ENCODE measurements at places on chromosomes 7 and 10.

- DNase-seq: peak; percentile 25
These were observed 16.3 kb downstream of the TCF7L2 start for GRCh38 chr10:112966194-112966855.

DNA sequence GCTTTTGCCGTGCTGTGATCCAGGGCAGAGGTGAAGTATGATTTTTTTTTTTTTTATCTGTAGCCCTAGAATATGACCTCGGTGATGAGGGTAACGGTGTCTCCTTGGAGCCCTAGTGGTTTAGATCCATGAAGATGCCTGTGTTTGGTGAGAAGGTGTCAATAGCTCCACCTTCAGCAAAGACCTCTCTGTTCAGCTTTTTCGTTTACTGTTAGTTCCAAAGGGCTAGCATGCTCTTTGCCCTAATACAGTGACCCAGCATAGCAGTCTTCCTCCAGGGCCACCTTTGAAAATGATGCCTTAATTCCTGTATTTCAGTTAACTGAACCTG, 746 bp upstream of the MRPS16 start:
- DNase-seq: no peak

DNA sequence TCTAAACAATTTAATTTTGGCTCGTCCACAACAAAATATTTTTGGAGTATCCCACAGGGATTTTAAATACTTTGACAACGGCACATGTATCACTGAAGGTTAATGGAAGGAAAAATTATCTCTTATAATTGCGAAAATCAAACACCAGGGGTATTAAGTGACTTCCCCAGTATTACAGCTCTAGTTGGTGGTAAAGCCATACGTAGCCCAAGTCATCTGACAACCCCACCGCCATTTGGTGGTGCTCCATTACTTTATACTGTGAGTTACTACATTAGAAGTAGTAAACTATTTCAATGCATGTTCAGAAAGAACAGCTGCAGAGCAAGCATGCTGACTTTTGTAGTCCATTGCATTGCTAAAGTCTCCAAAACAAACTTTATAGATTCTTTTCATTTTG, 179.7 kb downstream of the HGF start:
- DNase-seq: no peak

- DNase-seq: no peak
These were observed 305.8 kb upstream of the KCND2 start for GRCh38 chr7:119967221-119967620.

DNA sequence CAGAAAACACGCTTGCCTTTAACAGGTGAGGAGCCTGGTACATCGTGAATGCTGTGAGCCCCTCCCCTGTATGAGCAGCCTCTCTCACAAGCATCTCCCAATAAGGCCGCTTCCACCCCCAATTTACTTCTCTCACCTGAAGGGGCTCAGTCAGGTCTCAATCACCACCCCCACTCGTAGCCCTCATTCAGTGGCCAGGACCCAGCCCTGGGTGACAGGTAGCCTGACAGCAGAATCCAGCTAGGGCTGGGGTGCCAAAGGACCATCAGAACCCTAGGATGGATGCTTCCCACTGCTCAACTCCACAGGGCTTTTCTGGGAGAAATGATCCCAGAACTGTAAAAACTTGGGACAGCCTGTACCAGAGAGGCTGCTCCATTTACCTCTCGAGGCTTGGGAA, 6.4 kb upstream of the NDST2 start:
- no peak for DNase-seq

GRCh38 chr10:27701938-27702537, 43.6 kb downstream of the MKX start:
- no peak for DNase-seq

DNA sequence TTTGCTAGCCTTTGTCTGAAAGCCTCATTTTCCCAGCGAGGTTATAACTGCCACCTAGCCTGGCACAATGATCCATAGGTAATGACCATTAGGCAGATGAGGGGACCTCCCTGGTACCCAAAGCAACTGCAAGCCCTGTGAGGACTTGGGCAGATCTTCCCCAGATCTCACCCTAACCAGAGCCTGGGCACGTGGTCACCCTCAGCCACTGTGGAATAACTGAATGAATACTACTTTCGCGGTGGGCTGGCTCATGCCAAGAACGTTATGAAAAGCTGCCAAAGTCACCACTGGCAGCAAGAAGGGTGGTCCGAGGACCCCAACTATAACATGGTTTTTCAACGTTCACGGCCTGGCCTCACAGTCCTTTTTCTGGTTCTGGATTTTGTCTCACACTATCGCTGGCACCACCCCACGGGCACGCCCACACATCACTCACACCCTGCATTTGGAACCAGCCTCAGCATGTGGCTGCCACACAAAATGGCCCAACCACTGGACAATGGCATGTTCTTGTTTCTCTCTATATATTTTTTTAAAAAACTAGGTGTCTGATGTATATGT, 3.4 kb downstream of the PRKAG2 start:
- no peak for DNase-seq

GRCh38 chr7:66344166-66344565, 139.0 kb downstream of the TPST1 start:
- no peak for DNase-seq

DNA sequence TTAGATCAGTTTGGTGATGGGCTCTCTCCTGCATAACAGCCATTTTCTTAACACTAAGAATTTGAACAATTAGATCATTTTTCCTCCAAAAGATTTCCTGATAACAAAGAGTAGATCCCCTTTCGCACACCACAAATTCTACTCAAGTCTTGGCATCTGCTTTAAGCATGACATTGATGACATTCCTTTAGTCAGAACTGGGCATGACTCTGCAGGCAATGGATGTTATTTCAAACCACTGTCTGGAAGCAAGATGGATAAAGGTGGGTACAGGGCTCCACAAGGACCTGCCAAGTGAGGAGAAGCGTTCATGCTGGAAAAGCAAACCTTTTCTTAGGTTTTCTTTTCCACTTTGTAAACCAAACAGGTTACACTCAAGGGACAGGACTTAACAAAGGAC, 123.5 kb downstream of the GLCCI1 start:
- DNase-seq: no peak

- no peak for DNase-seq
These were observed 14.9 kb downstream of the SLC25A28 start for GRCh38 chr10:99605351-99605750.

DNA sequence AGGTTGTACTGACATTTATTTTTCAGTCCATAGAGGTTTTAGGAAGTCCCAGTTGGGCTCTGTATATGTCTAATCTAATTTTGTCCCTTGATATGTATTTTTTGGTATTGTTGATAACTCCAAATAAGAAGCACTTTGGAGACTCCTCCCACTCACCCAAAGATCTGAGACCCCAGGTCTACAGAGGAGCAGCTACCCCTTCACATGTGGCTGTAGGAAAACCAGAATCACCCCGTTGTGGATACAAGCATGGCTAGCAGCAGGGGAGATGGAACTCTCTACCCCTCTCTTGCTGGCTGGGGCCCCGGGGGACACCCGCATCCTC, 9.4 kb downstream of the HHEX start:
- DNase-seq: no peak

GRCh38 chr7:113812591-113813255, 106.1 kb downstream of the PPP1R3A start:
- no peak for DNase-seq

GRCh38 chr10:91319336-91319735, 90.8 kb upstream of the HECTD2 start:
- DNase-seq: no peak

DNA sequence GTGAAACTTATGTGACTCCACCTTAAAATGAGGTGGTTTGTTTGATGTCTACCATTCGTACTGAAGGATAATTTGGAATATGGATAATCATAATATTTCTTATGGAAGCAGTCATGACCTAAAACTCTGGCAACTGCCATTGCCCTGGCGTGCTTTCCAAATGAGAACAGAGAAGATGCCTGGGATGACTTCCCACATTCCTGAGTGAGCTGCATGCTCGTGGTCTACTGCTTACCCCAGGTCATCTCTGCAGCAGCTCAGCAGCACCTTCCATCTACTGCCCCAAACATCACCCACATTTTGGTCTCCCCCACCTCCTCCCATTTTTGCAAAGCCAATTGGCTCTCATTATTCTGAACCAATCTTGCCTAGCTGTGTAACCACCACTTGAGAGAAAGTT, 40.1 kb downstream of the LYZL1 start:
- DNase-seq: no peak

DNA sequence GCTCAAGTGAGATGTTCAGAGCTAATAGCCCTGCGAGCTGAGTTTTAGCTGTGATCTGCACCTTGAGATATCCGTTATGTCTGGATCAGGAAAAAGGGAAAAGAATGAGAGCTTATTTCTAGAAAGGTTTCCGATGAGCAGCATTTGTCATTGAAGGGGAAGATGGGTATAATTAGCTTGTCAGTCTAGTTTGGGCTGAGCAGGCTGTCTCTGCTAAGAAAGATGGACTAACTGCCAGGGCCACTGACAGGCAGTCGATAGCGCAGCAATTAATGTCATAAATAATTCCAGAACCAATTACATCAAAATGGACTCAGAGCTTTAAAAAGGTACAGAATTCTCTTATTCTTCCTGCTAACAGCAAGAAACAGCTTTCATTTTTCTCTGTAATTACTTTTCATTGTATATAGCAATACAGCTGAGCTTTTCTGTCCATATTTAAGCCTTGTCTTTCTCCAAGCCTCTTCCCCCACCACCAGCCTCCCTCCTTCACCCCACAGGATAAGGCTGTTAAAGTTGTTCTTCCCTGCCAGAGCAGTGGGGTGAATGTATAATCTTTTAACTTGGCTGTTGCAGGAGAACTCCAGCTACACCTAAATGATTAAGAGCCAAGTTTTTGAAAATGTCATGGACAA, 1006.5 kb downstream of the KCNMA1 start:
- DNase-seq: no peak

- DNase-seq: peak; percentile 2
These were observed 4.1 kb downstream of the ACBD7 start for GRCh38 chr10:15084502-15084922.

DNA sequence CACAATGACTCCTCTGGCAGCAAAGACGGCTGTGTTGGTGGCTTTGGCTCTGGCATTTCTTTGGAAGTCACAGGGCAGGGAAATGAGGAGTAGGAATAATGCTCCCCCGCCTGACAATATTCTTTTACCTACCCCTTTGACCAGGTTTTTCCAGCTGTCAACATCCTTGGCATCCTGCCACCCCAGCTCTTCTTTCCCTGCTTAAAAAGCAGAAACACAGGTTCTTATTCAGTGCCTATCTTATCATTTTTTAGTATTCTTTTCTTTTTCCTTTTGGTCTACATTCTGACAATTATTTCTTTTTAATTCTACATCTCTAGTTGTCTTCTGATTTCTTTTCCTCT, 97.7 kb downstream of the CREB5 start:
- DNase-seq: no peak

DNA sequence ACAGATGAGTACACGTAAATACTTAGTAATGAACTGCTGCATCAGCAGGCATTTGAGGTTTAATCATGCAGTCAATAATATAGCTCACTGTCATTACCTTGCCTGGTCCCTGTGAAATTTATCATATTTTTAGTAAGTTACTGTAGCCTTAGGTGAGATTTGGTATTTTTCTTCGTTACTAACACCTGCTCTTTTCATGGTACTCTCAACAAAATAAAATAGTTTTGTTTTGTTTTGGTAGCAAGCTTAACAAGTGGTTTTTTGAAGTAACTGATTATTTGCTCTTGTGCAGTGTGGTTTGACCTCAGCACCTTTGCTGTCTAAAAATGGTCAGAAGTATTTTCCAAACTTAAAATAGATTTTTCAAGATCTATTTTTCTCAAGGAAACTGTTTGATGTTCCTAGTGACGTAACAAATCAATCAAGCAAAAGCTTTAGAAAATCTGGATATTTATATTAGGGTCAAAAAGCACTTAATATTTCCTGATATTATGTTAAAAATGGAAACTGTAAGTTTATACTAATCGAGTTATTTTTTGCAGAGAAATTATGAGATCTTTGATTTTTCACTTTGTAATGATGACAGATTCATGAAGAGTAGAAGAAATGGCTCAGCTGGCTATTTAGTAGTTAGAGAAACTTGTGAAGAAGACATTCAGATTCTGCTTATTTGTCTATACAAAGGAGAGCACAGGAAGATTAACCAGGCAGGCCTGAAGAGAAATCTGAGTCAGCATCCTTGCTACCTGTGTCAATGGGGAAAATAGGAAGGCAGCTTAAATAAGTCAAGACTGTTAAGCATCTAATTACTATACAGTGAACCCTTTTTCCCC, 21.0 kb upstream of the RPA3 start:
- DNase-seq: no peak

GRCh38 chr10:71339796-71340589, 20.9 kb downstream of the SLC29A3 start:
- no peak for DNase-seq

- DNase-seq: no peak
These were observed 24.9 kb downstream of the EPDR1 start for GRCh38 chr7:37945336-37945735.

GRCh38 chr7:85749696-85750453, 563.0 kb upstream of the SEMA3D start:
- no peak for DNase-seq

DNA sequence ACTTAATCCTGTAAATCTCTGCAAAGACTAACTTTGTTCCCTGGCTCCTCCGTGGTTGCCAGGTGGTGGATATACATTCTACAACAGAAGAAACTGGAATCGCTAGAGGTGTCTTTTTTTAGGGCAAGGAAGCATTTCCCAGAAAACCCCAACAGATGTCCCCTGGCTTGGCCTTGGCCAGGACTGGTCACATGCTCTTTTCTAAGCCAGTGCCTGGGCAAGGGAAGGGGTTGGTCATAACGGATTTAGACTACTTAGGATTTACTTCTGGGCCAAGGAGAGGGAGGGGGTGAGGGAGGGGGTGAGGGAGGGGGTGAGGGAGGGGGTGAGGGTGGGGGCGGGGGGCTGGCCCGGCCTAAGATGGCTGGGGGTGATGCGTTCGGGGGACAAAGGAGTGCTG, 105.7 kb downstream of the SNX10 start:
- DNase-seq: no peak

DNA sequence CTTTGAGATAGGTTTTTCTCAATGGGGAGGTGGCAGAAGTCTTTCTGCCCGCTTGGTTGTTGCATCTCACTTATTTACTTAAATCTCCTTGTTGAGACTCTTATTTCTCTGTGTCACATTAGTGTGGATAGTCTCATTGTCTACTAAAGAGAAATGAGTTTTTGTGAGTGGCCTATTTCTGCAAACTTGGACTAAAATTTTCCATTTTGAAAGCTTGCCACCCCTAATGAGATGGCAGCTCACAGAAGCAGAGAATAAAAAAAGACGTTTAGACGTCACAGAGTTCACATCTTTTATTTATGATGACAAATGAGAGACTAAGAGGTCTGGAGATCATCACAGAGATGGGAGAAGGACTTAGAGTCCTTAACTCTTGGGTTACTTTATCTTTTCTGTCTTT, 262.7 kb upstream of the PHYHIPL start:
- DNase-seq: no peak

DNA sequence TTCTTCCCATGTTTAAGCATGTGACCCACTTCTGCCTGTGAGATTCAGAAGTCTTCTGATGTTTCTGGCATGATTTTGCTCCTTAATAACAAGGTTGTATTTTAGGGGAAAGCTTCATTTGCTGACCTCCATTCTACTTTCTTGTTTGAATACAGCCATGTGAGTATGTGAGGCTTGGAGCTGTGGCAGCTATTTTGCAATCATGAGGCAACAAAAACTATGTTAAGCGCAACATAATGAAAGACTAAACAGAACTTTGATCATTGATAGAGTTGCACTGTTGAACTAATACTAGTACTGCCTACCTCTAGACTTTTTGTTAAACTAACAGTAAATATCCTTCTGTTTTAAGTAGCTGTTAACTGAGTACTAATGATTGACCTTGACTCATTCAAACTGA, 203.8 kb upstream of the FAM3C start:
- DNase-seq: no peak
